ENCODE measurements at places on chromosomes 1 and 21.
A peak's percentile ranks its signal among the peaks of the same experiment; 100 is the strongest.

- no peak for DNase-seq
These were observed 560.2 kb downstream of the SMYD3 start for GRCh38 chr1:245946905-245947304.

DNA sequence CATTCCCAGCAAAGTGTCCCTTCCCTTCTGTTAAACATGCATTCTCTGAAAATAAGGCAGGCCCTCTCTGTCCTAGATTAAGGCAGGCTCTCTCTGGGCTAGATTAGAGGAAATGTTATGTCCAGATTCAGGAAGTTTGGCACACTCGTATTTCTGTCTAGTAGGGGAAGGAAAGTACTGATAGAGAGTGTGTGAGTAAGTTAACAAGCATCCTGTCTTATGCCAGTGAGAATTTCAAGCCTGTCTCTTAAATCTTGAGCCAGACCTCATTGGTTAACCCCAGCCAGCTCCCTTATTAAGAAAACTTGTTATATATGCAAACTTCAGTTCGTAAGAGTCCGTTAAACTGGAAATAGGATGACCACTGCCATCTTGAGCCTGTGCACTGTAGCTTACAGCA is 31.6 kb downstream of the IGSF5 start:
- no peak for DNase-seq

GRCh38 chr1:112359961-112360767 is 35.9 kb upstream of the CTTNBP2NL start:
- no peak for DNase-seq

- DNase-seq: no peak
These were observed 33.0 kb downstream of the ETS2 start for GRCh38 chr21:38838598-38839327.

DNA sequence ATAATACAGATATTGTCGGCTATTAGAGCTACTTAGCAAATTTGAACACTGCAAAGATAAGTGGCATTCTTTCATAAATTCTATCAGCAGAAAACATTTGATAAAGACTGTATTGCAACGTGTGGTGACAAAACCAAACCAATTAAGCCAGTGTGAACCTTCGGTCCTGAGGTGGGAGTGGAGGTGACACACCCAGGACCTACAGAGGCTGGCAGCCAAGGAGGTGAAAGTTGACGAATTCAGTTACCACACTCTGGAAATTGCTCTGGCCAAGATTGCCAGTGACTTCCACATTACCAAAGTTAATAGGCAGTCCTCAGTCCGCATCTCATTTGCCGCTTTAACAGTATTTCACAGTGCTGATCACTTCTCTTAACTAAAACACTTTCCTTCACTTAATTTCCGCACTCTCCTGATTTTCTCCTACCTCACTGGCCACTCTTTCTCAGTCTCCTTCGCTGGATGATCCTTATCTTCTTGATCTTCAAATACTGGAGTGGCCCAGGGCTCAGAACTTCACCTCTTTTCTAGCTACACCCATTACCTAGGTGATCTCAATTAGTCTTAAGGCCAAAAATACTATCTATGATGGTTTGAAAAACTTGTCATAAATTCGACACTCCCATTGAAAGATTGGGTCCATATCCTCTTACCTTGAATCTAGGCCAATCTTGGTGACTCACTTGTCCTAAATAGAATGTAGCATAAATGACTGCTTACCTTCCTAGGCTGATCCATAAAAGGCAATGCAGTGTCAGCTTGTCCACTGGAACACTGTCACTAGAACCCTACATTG is 5.1 kb upstream of the CDC42BPA start:
- no peak for DNase-seq

DNA sequence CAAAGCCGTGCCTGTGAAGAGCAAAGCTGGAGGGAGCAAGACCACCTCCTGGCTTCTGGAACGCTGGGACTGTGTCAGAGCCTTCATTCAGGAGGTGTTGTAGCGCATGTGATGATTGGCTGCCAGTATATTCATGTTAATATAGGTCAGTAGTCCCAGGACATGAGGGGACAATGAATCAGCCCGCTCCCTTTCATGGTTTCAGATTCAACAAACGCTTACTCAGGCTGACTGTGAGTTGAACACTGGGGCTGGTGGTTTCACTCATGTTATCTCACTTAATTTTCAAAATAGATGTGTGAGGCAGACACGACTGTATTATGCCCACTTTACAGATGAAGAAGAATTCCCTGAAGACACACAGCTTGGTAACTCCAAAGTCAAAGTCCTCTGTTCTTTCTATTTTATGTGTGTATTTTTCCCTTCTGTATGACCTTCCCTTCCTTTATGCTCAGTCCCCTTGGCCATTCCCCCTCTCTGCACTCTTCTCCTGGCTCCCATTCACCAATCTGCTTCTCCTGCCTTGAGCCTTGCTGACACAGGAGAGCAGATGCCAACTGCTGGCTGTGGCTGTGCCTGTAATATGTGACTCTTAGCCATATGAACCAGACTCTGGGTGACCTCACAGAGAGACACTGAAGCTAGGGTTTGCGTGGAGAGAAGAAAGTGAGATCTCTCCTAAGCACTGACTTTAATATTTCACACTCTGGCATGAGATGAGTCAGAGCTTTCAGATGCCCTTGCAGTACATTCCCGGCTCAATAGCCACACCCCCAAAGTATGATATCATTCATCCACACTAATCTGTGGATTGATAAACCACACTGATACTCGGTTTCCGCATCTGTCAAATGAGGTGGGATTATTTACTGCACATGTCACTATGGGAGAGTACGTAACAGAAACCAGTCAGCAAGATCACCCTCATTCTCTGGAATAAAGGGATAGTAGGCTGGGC is 31.4 kb upstream of the KIRREL1 start:
- no peak for DNase-seq

DNA sequence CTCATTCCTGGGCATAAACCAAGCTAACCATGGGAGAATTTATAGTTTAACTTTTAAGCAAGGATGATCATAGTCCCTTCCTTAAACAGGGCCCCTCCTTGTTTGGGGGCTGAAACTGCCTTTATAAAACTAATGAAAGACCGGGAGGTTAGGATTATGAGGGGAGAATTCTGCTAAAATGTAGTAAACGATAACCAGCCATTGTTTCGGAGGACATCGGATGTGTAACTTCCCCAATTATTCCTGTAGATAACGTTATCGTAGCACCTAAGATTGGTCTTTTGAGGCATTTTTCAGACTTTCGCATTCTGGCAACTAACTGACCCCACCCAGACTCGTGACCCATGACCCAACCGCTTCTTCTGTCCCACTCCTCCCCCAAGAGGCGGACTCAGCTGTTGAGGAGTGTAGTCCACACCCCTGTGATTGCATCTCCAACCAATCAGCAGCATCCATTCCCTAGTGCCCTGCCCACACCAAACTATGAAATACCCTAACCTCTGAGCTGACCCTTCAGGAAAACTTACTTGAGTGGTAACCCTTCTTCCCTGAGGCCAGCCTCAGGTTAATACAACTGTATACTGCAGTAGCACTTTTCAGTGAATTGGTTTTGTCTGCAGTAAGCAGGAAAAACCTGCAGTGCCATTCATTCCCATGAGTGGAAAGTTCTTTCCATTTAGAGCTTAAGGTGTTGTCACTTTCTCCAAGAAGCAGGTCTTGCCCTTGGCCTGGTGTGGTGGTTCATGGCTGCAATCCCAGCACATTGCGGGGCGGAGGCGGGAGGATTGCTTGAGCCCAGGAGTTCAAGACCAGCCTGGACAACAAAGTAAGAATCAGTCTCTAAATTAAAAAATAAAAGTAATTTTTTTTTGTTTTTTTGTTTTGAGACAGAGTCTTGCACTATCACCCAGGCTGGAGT is 823 bp upstream of the SYF2 start:
- DNase-seq: peak; percentile 38

DNA sequence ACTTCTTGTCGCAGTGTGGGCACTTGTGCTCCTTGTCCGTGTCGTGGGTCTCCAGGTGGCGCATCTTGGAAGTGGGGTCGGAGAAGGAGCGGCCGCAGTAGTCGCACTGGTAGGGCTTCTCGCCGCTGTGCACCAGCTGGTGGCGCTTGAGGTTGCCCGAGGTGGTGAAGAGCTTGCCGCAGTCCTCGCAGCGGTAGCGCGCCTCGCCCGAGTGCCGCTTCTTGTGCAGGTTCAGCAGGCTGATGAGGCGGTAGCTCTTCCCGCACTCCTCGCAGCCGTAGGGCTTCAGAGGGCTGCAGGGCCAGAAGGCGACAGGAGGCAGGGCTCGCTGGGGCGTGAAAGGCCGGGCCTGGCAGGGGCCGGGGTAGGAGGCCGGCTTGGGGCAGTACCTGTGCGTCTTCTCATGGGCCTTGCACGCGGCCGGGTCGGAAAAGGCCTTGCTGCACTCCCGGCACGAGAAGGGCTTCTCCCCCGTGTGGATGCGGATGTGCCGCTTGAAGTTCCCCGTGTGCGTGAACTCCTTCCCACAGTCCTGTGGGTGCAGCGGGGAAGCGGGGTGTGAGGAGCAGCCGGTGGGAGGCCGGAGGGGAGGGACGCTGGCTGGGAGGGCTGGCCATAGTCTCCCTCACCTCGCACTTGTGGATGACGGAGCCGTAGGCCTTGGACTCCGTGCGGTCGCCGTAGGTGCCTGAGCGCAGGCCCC is 31.4 kb downstream of the ZBTB17 start:
- no peak for DNase-seq

DNA sequence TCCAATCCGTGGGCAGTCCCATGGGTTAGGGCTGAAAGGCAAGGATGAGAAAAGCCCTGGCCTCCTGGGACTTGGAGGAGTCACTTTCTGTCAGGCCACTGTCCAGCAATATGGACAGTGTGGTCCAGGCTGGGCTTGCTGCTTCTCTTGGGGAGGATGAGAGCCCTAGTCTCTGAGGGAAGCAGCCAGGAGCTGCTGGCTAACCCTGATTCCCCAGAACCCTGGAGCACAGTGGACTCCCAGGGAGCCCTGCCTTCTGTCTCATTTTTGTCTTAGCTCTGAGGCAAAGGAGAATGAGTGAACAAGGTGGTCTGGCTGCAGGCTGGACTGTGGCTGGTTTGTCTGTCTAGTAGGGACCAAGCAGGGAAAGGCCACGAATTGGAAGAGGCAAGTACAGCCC is 23.8 kb upstream of the EDN2 start:
- no peak for DNase-seq

- DNase-seq: no peak
These were observed 42.2 kb upstream of the ERO1B start for GRCh38 chr1:236323819-236324411.

GRCh38 chr1:15941044-15941840 is 34.7 kb downstream of the ZBTB17 start:
- no peak for DNase-seq

GRCh38 chr1:184219414-184219813 is 167.4 kb upstream of the C1orf21 start:
- DNase-seq: no peak

GRCh38 chr1:162663086-162663485 is 30.8 kb downstream of the DDR2 start:
- no peak for DNase-seq

DNA sequence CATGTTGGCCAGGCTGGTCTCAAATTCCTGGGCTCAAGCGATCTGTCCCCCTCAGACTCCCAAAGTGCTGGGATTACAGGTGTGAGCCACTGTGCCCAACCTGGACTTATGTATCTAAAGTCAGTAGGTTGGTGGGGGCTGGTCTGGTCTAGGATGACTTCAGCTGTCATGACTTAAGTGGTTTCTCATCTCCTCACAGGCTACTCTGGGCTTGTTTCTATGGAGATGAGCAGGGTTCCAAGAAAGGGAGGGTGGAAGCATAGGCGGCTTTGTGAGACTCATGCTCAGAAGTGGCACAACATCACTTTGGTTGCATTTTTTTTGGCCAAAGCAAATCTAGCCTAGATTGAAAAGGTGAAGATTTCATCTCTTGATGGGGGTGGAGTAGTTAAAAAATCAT is 115.9 kb upstream of the IVNS1ABP start:
- no peak for DNase-seq

- DNase-seq: no peak
These were observed 6.8 kb downstream of the MYOC start for GRCh38 chr1:171645553-171646248.

DNA sequence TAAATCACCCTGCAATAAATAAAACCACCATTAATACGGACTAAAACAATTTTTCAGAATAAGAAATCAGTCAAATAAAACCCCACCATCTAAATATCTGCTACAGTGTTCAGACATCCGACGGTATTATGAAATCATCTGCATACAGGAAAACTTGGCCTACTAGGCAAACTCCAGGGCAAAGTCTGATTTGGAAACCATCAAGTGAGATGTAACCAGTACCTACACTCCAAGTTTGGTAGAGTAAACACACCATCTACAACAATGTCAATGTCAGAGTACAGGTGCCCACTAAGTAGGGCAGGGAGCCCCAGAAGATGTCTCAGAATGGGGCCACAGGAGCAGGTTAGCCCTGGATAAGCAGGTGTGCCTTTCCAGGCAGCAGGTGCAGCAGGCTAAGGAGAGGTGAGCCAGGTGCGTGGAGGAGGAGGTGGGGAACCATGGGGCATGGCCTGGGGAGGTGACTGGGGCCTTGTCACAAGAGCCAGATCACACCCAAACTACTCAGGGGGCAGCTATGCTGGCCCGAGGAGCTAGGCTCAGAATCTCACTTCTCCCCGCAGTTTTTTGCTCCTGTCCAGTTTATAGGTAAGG is 59.6 kb downstream of the CAPZB start:
- no peak for DNase-seq

DNA sequence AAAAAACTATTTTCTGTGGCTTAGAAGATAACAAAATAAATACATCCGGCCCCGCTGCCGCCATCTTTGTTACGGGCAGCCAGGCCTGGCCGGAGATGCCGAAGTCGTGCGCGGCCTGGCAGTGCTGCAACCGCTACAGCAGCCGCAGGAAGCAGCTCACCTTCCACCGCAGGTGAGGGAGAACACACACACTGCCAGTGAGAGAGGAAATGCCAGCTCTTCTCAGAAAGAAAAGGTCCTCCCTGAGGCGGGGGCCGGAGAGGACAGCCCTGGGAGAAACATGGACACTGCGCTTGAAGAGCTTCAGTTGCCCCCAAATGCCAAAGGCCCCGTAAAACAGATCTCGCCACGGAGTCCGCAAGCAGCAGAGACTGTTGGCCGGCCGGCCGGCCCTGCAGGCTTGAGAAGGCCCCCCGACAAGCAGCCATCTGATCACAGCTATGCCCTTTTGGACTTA is 323.2 kb downstream of the AMY1C start:
- no peak for DNase-seq
